ENCODE measurements at places on chromosomes 13 and 19. TPM values are rescaled to one million over a fixed set of nuclear protein-coding genes. Genes with fewer than 3 reads are reported as not detected.

GRCh38 chr19:40601134-40601974, at the start of gene LTBP4:
TSS of gene LTBP4 (plus strand) at chr19:40601369. CDS start at chr19:40601388, 19 bp downstream.
- DNase-seq = peak; percentile 32

CD70 gene
- polyA plus RNA-seq = 0.89 TPM

IL11 gene
- 0.19 TPM for polyA plus RNA-seq

GRCh38 chr19:40080289-40080688, 10.5 kb downstream of the ZNF780A start:
- no peak for DNase-seq

- no peak for DNase-seq
These were observed 26.8 kb downstream of the SLC7A1 start for GRCh38 chr13:29568731-29569130.

GRCh38 chr13:41985788-41986508, 25.0 kb upstream of the VWA8 start:
- DNase-seq = no peak

GRCh38 chr19:54199401-54199800, 1.3 kb upstream of the RPS9 start:
- no peak for DNase-seq
